ENCODE measurements at places on chromosomes 13 and 19.
A peak's percentile ranks its signal among the peaks of the same experiment; 100 is the strongest.

DNA sequence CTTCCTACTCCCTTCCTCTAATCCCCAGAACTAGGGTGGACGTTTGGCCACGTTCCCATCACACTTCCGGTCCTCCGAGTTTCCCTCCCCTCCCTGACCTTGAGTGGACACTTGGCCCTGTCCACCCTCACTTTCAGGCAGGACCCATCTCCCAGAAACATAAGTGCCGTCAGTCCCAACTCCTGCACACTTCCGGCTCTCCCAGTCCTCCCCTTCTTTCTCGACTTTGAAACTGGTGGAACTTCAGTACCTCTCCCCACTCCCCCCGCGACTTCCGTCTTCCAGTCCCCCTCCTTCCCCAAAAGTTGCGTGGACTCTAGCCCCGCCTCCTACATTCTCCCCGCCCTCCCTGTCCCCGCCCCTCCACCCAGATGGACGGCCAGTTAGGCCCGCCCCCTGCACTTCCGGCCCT lies 278 bp upstream of the ZNF274 start:
- DNase-seq, result no peak

DNA sequence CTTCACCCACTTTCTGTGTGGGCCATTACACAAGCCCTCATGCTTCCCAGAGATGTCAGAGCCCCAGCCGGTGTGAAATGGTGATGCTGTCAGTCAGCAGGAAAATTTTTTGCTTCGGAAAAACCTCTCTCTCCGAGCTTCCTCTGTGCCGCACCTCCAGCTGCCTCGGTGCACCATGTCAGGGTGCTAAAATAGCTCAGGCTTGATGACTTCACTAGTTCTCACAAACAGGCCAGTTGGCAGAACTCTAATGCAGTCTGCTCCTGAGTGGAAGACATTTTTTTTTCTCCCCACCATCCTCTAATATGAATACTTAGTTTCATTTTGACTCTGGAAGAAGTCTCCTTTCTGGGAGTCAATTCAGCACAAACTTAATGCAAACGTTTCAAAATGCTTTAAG lies 71.3 kb downstream of the KLF12 start:
- DNase-seq, result no peak

DNA sequence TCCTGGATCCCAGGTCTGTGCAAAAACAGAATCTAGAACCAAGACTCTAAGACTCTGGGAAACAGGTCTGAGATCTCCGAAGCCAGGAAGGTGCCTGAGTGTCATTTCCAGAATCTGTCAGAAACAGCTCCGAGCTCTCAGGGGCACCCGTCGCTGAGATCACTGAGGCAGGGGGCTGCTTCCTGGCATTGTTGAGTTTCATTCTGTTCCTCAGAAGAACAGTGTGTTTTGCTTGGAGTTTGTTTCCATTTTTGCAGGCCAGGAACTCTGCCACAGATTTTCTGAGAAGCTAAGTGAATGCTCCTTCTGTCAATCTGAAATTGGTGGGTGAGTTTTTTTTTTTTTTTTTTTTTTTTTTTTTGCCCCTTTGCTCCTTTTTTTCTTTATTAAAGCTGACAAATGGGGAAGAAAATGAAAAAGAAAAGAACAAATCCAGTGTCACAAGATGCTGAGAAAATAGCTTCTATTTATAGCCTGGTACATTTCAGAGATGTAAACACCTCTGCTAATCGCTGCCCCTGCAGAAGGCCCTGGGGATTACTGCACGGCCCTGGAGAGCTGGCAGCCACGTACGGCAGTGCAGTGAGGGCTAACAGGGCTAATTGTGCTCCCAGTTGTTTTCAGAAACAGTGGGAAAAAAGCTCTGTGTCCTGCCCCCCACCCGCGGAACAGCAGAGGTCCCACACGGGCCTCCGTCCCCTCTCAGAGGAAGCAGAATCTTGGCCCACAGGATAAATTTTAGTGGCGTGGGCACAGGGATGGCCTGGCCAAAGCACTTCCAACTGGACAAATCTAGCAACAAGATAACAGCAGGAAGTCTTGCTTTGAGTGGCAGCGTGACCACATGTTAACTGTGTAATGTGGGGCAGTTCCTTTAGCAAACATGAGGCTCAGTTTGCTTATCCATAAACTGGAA lies 237.6 kb upstream of the IRS2 start:
- no peak for DNase-seq

DNA sequence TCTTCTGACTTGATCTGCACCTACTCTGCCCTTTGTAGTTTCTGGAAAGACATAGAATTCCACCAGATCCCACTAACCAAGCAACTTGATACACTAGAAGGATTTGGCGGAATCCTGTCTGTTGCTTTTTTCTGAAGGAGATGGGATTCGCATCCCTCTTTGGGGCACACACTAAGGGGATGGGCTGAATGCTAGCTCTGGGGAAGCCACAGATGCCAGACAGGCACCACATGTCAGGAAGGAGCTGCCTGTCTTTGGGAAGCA lies 52.1 kb downstream of the SERP2 start:
- DNase-seq, result no peak

- no peak for DNase-seq
Measured at GRCh38 chr19:4821265-4821664, 10.2 kb downstream of the TICAM1 start.

GRCh38 chr13:51921790-51922740 lies 60.3 kb downstream of the CCDC70 start:
- no peak for DNase-seq

GRCh38 chr13:73754727-73755292 lies 379.4 kb downstream of the KLF12 start:
- peak; percentile 48 for DNase-seq

DNA sequence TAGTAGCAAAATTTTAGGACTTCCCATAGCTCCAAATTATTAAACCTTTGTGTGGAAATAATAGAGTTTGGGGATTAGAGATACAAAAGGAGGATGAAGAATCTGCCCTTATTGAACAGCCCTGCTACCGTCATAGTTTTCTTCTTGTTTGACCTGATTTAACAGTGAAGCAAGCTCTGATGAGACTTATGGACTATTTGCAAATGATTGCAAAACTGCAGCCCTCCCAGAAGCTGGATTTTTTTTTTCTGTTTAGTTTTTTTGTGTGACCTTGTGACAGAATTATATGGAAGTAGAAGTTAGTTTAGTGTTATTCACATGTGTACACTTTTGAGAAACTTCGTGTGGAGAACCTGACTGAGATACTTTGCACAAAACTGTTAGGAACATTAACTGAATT lies 267.8 kb downstream of the KCNRG start:
- DNase-seq, result no peak

DNA sequence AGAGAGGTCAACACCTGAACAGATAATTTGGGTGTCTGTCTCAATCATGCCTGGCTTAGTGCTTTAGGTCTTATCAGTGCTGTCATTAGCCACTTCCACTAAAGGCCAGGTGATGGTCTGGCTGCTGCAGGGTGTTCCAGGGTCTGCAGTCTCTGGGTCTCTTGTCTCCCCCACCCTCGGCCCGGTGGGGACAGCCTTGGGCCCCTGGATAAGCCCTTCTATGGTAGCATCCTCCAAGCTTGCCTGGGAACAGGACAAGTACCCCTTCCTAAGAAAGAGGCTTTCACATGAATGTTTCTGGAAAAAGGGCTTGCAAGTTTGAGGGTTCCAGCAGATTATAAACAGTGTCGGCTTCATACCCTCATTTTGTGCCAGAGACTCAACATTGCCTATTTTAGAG lies 29.3 kb upstream of the ZNF536 start:
- no peak for DNase-seq

DNA sequence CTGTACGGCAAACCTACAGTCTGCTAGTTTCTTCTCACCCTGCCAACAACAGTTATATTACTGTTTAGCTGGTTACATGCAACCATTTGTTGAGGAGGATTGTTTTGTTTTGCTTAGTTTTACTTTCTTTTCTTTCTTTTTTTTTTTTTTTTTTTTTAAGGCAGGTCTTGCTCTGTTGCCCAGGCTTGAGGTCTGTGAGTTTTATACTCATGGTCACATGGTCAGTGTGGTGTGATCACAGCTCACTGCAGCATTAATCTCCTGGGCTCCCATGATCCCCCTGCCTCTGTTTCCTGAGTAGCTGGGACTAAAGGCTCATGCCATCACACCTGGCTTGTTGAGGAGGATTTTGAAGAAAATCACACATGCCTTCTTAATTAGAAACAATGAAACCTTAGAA lies 505.6 kb downstream of the GPC5 start:
- no peak for DNase-seq

GRCh38 chr13:95226050-95226449 lies 75.2 kb downstream of the ABCC4 start:
- DNase-seq, result no peak

DNA sequence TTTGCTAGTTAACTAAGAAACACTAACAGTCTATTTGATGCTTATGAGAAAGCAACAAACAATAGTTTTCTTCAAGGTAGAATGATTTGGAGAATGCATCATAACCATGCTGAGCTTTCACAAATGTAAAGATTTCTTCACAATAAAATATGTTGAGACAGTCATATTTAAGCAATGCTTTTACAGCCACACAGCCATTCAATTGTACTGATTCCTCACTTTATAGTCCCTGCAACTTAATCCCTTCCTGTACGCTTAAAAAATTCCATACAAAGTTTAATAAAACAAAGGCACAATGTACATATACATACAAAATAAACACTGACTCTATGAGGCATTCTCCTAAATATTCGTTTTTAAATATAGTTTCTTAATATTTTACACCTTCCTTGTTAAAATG lies 4.7 kb upstream of the ACOD1 start:
- no peak for DNase-seq

DNA sequence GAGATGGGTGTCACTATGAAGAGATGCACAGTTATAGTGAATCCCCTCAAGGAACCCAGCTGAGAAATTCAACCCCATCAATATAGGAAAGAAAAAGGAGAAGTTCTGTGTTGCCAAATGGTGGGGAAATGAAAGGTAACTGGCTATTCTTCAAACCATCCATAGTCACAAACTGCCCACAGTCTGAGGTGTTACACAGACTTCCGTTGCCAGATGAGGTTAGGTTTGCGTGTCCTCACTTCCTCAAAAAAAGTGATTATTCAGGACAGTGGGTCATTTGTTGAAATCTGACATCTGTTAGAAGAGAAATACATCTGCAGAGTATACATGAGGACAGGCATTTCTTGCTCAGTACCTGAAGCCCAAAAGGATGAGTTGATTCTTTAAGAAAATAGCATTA lies 9.0 kb downstream of the SIGLEC5 start:
- no peak for DNase-seq
